Lung microvascular endothelial cell (primary cell): ENCODE measurements at places on chromosomes 11 and 22.
A peak's percentile ranks its signal among the peaks of the same experiment; 100 is the strongest.

- no peak for DNase-seq
Observed at GRCh38 chr11:17639091-17639490, 80.3 kb upstream of the MYOD1 start.

- no peak for DNase-seq
Observed at GRCh38 chr11:88183233-88183632, 8.0 kb upstream of the RAB38 start.

GRCh38 chr11:100914415-100915110 is 215.1 kb downstream of the PGR start:
- DNase-seq: no peak

DNA sequence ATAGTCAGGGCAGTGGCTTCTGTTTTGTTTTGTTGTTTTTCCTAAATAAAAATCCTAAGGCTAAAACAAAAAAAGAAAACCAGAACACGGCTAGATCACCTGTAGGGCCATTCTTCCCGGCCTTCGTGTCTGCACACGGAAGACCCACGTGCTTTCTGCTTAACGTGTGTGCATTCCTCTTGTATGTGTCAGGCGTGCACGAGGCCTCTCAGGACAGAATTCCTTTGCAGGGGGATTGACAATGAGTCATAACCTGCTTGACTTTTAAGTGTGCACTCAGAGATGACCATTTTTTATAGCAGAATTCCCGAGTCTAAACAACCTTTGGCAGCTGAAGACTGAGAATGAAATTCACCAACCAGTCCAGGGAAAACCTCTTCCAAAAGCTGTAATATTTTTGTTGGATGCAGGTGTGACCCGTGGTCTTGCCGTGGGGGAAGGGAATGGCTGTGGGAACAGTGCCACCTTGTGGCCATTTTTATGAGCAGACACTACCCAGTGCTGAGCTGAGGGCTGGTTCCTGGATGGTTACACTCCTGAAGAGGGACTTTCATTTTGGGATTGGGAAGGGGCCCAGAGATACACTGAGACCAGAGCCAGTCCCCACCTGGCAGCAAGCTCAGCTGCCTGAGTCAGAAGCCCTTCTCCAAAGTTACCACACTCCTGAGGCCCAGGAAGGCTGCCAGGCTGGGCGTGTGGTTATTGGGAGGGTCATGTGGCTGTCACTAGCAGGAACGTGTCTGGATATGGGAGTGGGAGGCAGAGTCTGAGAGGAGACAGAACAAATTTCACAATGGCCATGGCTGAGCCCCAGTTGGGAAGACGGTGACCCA is 35.7 kb upstream of the DKK3 start:
- peak; percentile 98 for DNase-seq

- no peak for DNase-seq
Observed at GRCh38 chr11:47387944-47388696, 9.8 kb upstream of the SPI1 start.

GRCh38 chr22:27857443-27857842 is 55.9 kb upstream of the MN1 start:
- DNase-seq: no peak

DNA sequence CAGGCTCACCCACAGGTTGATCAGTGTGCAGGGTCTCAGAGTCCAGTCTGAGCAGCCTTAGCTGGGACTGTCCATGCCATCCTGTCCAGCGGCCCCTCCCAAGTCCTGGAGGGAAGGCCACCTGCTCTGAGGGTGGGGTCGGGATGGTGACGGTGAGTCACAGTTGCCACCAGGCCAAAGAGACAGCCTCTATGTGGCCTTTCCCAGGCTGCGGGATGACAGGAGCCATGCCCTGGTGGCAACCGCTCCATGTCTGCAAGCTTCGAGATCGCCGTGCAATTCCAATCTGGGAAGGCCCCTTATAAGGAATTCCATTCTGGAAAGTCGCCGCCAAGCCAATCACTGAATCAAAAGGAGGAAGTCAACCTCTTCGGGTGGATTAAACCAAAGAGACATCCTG is 47.5 kb downstream of the RTL6 start:
- no peak for DNase-seq

DNA sequence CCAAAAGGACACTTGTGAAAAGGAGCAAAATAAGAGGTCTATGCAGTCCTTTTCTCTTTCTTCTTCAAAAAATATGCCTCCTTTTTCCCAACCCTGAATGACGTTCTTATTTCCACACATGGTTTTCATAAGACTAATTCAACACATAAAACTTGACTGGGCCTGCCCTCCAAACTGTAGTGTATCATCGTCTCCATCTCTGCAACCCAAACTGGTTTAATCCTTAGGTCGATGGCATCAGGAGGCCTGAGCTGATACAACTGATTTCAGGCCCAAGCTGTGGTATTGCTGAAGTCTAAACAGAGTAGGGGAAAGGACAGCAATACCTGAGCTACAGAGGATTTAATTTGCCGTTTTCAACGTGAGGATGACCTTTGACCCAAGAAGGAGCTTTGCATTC is 130.0 kb upstream of the MTNR1B start:
- DNase-seq: no peak

GRCh38 chr22:48500471-48501230 is 1327.0 kb downstream of the BRD1 start:
- peak; percentile 7 for DNase-seq

- no peak for DNase-seq
Observed at GRCh38 chr11:48003926-48004325, 23.6 kb downstream of the PTPRJ start.
